ENCODE measurements at places on chromosomes 4 and X. TPM values are rescaled to one million over a fixed set of nuclear protein-coding genes. Genes with fewer than 3 reads are reported as not detected.
A peak's percentile ranks its signal among the peaks of the same experiment; 100 is the strongest.

DNA sequence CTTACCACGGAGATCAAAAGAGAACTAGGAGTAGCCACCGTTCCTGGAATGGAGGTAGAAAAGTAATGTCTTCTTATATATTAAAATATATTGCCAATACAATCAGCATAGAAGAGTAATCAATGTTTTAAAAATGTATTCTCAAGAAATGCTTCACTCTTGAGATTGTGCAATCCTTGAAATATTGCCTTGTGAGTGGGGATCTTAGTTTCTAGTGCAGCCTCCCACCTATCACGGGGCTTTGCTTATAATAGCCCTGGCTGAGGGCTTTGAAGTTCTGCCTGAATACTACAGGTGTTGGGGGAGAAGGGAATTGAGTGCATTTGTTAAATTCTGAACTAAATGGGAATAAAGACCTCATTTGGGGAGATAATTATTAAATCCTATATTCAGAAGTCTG is 55.5 kb downstream of the VGLL1 start:
- no peak overlapping the region for H3K4me3 ChIP-seq
- no peaks in the 10 kb centered on the region for H3K36me3 ChIP-seq
- no peak for DNase-seq

DNA sequence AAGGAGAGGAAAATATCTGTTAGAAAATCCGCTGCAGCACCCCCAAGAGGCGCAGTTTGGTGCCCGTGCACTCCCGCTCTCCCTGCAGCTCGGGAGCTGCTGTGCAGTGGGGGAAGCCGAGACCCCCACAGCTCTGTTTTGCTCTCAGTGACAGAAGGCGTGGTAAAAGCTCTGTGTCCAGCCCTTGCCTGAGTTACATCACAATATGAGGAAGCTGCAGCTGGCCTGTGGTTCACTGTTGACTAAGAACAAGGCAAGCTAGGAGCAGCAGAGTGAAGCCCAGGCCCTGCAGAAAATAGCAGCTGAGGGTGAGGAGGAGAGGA is 88.5 kb upstream of the ADRA2C start:
- no peak overlapping the region for H3K4me3 ChIP-seq
- DNase-seq: no peak
- H3K4me1 ChIP-seq: no peaks in the 10 kb centered on the region
- H3K27ac ChIP-seq: no peak overlapping the region
- no peaks in the 10 kb centered on the region for H3K36me3 ChIP-seq

GRCh38 chr4:15413623-15414019 is 14.2 kb upstream of the C1QTNF7 start:
- H3K27me3 ChIP-seq: no peaks in the 10 kb centered on the region
- peaks cover 22% of the 10 kb centered on the region for H3K4me1 ChIP-seq
- no peak overlapping the region for H3K27ac ChIP-seq
- DNase-seq: no peak
- no peak overlapping the region for H3K4me3 ChIP-seq

Gene CAPN6
- not detected for polyA plus RNA-seq

Gene PAGE2
- polyA plus RNA-seq: not detected

DNA sequence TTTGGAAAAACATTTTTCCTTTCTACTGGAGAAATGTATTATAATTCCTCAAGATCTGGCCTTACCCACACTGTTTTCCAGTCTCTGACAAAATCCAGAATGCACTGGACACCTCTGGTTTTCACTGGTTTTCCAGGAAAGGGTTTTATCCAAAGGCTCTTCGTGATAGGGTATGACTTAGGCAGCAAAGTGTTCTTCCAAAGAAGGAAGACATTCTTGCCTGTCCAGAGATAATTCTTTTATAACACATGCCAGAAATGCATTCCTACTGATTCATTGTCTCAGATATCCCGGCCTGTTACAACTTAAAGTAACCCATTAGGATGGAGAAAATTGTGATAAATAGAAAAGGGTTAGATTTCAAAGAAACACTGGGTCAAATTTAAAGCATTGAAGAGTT is 2343.1 kb downstream of the PCDH7 start:
- H3K4me3 ChIP-seq: no peak overlapping the region
- no peaks in the 10 kb centered on the region for H3K36me3 ChIP-seq
- no peak overlapping the region for H3K27ac ChIP-seq
- H3K4me1 ChIP-seq: no peaks in the 10 kb centered on the region

- no peaks in the 10 kb centered on the region for H3K36me3 ChIP-seq
- H3K27me3 ChIP-seq: no peaks in the 10 kb centered on the region
- H3K4me3 ChIP-seq: no peak within 1 kb of the TSS
- DNase-seq: no peak
- H3K4me1 ChIP-seq: peaks cover 5% of the 10 kb centered on the region
- H3K27ac ChIP-seq: no peak within 1 kb of the TSS
Measured at GRCh38 chrX:101385795-101386541, at the start of gene BTK. Gene BTK (minus strand): TSS chrX:101386191. CDS start chrX:101375284, 10,907 bp downstream.

Gene ARHGEF38
- polyA plus RNA-seq: 0.30 TPM

DNA sequence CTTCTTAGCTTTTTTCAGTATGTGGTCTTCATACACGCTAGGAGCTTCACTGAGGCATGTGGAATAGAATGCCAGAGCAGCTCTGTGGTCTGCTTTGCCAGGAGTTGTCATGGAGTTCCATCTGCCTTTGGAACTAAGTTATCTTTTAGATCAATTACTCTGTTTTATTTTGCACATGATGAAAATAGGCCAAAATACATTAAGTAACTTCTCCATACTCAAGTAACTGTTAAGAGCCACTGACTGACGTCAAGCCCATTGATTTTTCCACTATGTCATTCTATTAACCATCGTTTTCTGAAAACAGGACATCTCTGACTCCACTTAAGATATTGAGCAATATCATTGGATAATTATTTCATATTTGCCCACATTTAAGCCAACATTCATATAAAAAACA is 415.1 kb upstream of the MAD2L1 start:
- H3K4me3 ChIP-seq: no peak overlapping the region
- H3K4me1 ChIP-seq: no peaks in the 10 kb centered on the region
- DNase-seq: no peak
- no peak overlapping the region for H3K27ac ChIP-seq

DNA sequence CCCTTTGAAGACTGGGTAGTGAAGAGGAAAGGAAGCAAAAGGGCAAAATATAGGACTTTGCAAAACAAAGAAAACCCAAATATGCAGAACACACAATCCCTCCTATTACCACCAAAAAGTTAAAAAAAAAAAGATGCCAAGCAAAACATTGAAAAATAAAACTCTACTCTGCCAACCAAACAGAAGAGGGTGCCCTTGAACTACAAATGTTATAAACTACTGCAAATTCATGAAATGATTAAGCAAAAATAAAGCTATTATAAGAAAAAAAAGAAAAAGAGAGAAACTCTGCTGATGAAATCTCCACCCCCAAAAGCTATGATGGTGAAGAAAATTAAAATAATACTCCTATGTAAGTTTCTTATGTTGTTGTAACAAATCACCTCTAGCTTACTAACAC is 168.5 kb upstream of the STK26 start:
- DNase-seq: peak; percentile 32
- H3K27ac ChIP-seq: no peak overlapping the region
- no peaks in the 10 kb centered on the region for H3K4me1 ChIP-seq
- no peaks in the 10 kb centered on the region for H3K36me3 ChIP-seq

Gene TNIP3
- 0.55 TPM for polyA plus RNA-seq

GRCh38 chrX:107780525-107780924 is 3.0 kb downstream of the NCBP2L start:
- H3K27ac ChIP-seq: no peak overlapping the region
- no peak for DNase-seq
- no peak overlapping the region for H3K4me3 ChIP-seq

DNA sequence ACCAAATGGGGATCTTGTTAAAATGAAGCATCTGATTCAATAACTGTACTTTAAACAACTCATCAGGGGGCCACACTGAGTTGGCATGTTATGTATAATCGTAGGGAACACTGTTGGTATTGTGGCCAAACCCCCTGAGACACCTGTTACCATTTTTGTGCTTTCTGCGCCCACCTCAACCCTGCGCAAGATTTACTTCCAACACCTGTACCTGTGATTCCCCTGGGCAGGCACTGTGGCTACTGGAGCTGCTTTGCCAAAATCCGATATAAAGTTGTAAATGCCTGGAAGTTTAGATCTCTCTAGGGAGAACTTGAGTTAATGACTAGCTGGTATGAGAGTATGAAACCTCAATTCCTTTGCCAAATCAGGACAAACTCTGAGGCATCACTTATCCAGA is 259.8 kb upstream of the ATOH1 start:
- H3K27me3 ChIP-seq: no peaks in the 10 kb centered on the region
- H3K4me3 ChIP-seq: no peak overlapping the region

GRCh38 chr4:176540814-176541213 is 221.0 kb downstream of the SPCS3 start:
- H3K4me3 ChIP-seq: no peak overlapping the region
- no peak for DNase-seq
- H3K27me3 ChIP-seq: no peaks in the 10 kb centered on the region
- no peaks in the 10 kb centered on the region for H3K4me1 ChIP-seq
- no peaks in the 10 kb centered on the region for H3K36me3 ChIP-seq
- no peak overlapping the region for H3K27ac ChIP-seq
